ENCODE measurements at places on chromosomes 6 and 20.

- DNase-seq: peak; percentile 34
Observed at GRCh38 chr6:20564777-20565176, 30.5 kb downstream of the CDKAL1 start.

DNA sequence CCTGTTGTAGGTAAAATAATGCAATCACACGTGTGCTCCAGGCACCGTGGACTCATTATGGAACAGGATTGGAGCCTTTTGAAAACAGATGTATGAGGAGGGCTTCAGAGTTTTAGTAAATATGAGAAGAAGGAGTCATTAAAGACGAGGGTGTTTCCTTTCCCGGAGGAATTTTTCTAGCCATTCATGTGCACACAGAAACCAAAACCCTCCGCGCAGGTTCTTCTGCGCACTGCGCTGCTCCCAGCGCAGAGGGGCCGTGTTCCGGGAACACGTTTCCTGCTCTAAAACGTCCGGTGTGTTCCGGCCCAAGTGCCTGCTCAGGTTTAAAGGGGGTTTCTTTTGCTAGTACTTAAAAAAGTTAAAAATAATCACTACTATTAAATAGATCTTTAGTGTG lies 11.6 kb downstream of the GPR31 start:
- no peak for DNase-seq

DNA sequence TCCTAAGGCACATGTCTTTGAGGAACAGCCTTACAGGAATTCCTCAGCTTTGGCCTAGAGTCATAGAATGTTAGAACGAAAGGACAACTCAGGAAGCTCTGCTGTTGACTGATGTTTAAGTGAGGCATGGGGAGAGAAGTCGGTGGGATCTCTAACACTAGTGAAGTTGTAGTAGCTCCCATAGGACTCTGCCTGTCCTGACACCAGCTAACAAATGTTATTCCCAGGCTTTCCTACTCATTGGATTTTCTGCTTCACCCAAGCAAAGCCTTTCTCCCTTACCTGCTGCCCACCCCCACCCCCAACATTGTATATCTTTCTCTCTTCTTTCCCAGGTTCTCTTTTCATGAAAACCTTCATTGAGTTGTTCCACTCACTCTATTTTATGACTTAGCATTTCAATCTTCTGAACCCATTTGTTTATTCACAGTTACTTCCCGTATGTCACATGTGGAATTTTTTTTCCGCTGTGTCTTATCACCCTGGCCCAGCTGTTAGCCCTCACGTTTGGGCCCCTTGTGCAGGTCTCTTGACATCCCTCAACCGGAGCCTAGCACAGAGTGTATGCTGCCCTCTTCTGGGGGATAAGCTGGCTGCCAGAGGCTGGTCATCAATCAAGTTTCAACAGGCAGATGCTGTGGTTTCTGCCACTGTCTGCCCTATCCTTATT lies 39.2 kb upstream of the RNF8 start:
- DNase-seq: no peak

DNA sequence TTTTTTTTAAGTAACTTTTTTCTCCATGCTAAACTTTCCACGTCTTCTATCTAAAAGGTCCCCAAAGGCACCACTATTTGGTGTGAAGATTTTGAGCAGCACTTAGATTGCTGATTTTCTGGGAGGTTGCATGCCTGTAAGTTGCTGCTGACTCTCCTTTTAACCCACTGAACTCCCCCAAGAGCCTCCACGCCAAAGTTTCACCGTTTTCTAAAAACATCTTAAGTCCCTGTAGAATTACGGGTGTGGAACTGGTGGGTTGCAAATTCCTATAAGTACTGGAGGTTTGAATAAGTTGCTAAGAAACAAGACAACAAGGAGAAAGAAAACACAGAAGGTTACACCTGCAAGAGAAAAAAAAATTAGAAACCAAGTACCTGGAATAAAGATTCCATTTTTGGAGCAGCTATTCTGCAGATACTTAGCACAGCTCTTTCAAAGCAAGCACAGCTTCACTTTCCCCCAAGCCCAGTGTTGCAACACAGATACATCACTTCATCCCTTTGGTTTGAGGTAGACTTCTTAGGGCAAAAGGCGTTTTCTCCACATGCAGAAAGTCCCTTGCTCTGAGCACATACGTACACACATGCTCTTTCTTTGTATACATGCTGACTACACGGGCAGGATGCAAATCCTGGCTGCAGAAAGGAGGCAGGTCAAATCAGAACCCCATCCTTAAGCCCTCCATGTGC lies 5.0 kb downstream of the JAG1 start:
- DNase-seq: no peak

All from H4 (cell line).